ENCODE measurements at places on chromosomes 11 and 22. TPM values are rescaled to one million over a fixed set of nuclear protein-coding genes. Genes with fewer than 3 reads are reported as not detected.

ZNF280B gene
- polyA plus RNA-seq: 3.2 TPM

TMEM132A gene
- 35.7 TPM for polyA plus RNA-seq

GRCh38 chr11:108405706-108406105 is 61.6 kb downstream of the C11orf65 start:
- no peak for DNase-seq

DNA sequence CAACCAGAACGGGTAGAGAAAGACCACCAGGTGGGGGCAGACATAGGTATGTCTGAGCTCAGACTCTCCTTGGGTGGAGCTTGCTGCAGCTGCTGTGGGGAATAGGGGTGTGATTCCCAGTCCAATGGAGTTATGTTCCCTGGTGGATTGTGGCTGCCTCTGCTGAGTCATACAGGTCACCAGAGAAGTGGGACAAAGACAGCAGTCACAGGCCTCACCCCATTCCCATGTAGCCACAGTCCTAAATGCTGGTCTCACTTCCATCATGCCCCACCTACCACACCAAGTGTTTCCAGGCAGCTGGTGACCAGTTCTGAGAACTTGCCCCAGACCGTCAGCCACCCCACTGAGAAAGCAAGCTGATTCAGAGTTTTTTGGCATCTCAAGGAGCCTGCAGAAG is 17.5 kb downstream of the OR52E5 start:
- no peak for DNase-seq

ANKK1 gene
- 1.1 TPM for polyA plus RNA-seq

MS4A4A gene
- polyA plus RNA-seq: 14.1 TPM

GRCh38 chr11:96388891-96389719 is 607 bp downstream of the CCDC82 start:
- DNase-seq: no peak

GRCh38 chr11:129911298-129911697 is 15.9 kb upstream of the NFRKB start:
- DNase-seq: no peak

- no peak for DNase-seq
These were observed 8.6 kb upstream of the GTSE1 start for GRCh38 chr22:46287873-46288751.

DNA sequence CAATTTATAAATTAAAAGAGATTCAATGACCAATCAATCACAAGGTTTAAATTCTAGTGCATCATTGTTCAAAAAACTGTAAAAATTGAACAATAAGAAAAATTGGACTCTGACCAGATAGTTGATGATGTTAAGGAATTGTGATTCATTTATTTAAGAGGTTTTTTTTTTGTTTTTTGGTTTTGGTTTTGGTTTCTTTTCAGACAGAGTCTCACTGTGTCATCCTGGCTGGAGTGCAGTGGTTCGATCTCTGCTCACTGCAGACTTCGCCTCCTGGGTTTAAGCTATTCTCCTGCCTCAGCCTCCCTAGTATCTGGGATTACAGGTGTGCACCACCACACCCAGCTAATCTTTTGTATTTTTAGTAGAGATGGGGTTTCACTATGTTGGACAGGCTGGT is 17.1 kb upstream of the EIF3M start:
- DNase-seq: no peak

DNA sequence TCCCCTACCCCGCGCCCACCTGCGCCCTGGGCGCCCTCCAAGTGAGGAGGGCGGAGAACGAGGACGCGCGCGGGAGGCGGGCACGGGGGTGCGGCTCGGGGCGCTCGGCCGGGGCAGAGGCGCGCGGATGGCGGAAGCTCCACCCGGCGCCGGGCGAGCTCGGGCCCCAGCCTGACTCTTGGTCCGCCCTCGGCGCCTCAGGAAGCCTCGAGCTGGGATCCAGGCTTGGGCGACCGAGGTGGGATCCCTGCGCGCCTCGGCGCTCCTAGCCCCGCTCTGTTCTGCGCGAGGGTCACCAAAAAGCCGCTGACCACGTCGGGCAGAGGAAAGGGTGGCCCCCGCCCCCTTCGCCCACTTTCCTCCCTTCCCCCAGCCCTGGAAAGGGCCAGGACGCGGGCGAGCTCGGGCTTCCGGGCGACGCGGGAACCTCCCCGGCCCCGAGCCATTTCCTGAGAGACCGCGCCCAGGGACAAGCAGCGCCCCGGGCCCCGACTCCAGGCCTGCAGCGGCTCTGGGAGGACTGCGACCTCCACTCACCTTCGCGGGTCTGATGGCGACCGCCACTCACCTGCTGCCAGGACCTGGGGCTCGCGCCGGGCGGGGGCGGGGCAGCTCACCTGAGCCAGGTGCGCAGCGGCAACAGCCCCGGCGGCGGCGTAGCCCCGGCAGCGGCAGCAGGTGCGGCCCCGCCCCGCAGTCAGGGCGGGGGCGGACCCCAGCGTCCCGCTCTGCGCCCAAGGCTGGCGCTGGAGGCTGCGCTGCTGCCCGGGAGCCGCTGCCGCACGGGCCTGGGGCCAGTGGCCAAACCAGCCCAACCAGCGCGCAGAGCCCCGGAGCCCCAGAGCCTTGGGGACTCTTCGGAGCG is 2.2 kb upstream of the SIGIRR start:
- DNase-seq: no peak

DNA sequence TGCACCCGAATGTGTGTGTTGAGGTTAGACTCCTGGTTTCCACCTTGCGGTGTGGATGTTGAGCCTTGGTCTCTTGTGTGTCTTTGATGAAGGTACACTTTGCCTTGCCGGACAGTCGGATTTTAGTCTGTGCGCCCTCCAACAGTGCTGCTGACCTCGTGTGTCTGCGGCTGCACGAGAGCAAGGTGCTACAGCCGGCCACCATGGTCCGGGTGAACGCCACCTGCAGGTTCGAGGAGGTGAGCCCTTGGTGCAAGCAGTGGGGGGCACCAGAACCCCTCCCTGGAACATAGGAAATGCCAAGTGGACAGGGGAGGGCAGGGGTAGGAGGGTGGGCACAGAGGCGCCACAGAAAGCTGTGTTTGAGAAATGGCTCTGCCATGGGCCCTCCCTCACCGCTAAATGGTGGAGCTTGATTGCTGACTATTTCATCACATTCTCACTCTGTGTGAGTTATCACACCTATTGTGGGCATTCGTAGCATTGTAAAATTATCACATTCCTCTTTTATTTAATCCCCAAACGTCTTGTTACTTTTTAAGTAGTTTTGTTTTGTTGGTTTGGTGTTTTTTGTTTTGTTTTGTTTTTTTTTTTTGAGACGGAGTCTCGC is 26.4 kb upstream of the PANX2 start:
- no peak for DNase-seq

- no peak for DNase-seq
These were observed 30.1 kb downstream of the KIAA0930 start for GRCh38 chr22:45210577-45210976.

GRCh38 chr11:44174842-44175241 is 79.4 kb downstream of the EXT2 start:
- DNase-seq: no peak

DNA sequence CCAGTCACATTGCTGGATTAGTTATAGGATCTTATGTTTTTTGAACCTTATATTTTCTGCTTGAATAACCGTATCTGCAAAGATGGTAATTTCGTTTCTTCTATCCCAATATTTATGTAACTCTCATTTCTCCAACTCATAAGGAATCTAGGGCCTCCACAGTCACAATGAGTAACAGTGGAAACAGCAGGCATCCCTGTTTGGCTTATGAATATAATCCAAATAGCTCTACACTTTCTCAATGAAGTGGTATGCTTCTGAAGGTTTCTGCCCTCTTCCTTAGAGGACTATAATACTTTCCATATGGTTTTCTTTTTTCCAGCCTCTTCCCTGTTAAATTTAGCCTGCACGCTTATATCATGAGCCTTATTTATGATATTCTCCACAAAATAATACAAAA is 16.5 kb downstream of the ATP6V1E1 start:
- DNase-seq: no peak

GRCh38 chr11:11406652-11407051 is 53.6 kb upstream of the CSNK2A3 start:
- DNase-seq: no peak

GRCh38 chr11:5007561-5007960 is 12.9 kb downstream of the OR51L1 start:
- DNase-seq: no peak

GRCh38 chr22:24502541-24502940 is 7.4 kb downstream of the UPB1 start:
- no peak for DNase-seq

RCOR2 gene
- polyA plus RNA-seq: 12.4 TPM

DNA sequence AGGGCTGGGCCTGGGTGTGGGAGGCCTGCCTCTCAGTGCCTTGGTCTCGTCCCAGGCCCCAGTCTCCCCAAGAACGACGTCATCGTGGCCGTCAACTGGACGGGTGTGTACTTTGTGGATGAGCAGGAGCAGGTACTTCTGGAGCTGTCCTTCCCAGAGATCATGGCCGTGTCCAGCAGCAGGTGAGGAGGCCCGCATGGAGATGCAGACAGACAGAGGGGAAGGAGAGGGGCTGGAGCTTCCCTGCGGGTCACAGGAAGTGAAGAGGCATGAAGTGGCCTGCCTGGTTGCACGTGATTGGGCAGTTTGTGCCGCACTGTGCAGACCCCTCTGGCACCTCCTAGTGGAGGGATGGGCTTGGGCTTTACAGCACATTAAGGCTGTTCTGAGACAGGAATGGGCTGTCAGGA is 70.4 kb downstream of the MYO7A start:
- DNase-seq: no peak

- no peak for DNase-seq
These were observed 13.8 kb downstream of the CARS1 start for GRCh38 chr11:3043315-3043871.

MYEOV gene
- polyA plus RNA-seq: 0.47 TPM

- DNase-seq: no peak
These were observed 42.0 kb downstream of the FBLN1 start for GRCh38 chr22:45544588-45545170.

- no peak for DNase-seq
These were observed 55.7 kb downstream of the PANX1 start for GRCh38 chr11:94184362-94184761.

DNA sequence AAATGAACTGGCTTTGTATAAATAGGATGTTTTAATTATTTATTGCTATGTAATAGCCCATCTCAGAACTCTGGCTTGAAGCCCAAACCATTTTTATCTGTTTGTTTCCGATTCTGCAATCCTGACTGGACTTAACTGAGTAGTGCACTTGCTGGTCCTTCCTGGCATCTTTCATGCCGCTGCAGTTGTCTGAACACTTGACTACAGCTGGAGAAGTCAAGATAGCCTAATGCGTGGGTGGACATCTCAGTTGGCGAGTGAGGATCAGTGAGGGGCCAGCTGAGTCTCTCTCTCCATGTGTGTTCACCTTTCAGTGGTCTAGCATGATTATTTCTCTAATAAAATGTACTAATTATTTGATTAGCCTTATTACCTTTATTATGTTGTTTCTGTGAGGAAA is 105.8 kb downstream of the PRMT3 start:
- no peak for DNase-seq

TRIM64C gene
- polyA plus RNA-seq: not detected

DNA sequence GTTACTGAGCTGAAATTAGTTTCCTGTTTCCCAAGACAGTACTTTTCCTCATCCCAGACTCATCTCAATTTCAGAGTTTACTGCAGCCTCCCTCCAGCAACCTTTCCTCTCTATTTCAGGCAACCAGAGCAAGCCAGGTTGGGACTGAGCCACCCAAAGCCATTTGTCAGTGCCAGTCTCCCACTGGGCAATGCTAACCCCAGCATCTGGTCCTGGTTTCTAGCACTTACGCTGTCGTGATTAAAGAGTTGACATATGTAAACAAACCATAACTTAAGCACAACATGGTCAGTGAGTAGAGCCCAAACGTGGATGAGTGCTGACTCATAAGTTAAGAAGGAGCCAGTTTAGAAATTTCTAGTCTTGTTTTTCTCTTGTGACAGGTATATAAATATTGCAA is 119.6 kb upstream of the BLID start:
- DNase-seq: no peak

DNA sequence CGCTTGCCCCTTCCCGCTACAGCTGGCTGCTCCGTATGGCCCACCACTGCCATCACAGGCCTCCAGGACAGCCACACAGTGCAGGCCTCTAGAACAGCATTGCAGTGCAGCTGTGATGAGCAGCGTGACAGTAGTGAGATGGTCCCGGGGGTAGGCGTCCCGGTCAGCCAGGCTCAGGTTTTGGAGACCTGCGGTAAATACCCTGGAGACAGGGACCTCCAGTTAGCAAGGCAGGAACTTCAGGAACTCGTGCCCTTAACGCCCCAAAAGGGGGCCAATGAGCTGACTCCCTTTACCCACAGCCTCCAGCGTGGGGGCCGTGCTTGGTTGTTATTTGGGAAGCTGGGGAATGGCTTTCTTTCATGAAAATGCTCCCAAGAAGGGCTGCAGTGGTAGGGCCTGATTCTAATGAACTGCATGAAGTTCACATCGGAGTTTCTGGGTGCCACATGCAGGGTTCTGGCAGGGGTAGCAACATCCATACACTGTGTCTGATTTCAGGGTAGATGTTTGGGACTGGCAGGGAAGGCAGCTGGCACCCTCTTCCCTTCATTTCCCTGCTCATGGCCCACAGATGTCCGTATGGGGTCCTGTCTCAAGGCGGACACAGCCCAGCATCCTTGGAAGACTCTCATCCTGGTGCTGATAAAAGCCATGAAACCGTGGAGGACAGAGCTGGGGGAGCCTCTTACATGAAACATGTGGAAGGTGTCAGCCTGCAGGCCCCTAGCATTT is 440.5 kb downstream of the TBC1D22A start:
- DNase-seq: no peak

C22orf15 gene
- polyA plus RNA-seq: 0.12 TPM

GRCh38 chr11:17478070-17478469 is 1.4 kb upstream of the ABCC8 start:
- DNase-seq: no peak

KLHL35 gene
- 2.9 TPM for polyA plus RNA-seq

- DNase-seq: no peak
These were observed 77.1 kb upstream of the PRR5 start for GRCh38 chr22:44624689-44625420.

DNA sequence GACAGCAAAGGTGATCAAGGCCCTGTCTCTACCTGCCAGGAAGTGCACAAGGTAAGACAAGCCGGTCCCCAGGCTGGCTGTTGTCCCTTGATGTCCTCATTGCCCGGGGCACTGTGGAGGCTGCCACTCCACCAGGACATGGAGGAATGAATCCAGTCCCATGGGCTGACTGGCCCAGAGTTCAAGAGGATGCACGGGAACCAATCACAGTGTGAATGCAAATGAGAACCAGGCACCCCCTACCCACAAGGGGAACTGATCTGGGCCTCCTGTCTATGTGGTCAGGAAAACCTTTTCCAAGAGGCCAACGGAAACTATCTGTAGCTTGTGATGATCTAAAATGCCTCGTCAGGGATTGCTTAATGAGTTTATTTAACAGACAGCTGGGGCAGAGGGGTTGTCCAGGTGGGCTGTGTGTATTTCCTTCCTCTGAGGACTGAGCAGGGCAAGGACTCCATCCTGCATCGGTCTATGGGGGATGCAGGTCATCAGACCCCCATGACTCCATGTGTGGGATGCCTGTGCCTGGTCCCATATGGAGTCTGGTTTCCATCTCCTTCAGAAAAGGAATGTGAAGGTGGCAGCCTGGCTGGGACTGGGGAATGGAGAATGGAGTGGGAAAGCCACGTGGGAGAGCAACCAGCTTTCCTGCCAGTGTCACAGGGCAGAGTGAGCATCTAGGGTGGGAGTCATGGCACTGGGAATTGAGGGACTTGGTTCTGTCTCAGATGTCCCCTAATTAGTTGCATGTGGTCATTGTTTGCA is 60.5 kb downstream of the CD82 start:
- DNase-seq: no peak

Measured in muscle of arm (tissue), 14 donors.